ENCODE measurements at places on chromosomes 2 and 18.

DNA sequence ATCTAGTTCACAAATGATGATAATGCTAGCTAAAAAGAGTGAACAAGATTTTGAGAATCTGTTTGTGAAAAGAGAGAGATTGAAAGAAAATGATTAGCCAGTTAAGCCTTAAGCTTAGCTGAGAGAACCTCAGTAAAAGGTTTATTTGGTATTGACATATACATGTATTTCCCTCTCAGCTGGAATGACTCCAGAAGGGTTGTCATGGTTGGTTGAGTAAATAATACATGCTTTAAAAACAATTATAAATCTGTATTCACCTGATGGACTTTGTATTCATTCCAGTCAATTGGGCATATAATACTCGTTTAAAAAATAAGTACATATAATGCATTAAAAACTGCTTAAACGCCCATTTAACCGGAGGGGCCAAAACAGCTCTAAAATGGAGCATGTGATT, 181.4 kb downstream of the GRB14 start:
- DNase-seq: no peak

GRCh38 chr2:151289972-151290866, 751 bp upstream of the NMI start:
- no peak for DNase-seq

DNA sequence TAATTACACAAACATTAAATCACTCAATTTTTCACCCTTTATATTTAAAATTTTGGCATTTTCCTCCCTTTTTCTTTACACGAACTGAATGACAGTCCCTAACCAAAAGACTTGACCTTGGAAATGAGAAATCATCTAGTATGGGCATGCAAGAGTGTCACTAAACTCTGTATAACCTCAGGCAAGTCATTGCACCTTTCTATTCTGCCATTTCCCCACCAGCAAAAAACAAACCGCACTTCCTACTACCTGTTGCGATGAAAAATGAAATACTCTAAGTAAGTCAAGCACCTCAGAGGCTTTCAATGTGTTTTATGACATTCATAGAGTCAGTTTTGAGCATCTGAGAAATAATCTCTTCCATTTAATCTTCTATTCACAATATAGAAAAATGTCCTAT, 44.1 kb downstream of the ANKRD44 start:
- no peak for DNase-seq

DNA sequence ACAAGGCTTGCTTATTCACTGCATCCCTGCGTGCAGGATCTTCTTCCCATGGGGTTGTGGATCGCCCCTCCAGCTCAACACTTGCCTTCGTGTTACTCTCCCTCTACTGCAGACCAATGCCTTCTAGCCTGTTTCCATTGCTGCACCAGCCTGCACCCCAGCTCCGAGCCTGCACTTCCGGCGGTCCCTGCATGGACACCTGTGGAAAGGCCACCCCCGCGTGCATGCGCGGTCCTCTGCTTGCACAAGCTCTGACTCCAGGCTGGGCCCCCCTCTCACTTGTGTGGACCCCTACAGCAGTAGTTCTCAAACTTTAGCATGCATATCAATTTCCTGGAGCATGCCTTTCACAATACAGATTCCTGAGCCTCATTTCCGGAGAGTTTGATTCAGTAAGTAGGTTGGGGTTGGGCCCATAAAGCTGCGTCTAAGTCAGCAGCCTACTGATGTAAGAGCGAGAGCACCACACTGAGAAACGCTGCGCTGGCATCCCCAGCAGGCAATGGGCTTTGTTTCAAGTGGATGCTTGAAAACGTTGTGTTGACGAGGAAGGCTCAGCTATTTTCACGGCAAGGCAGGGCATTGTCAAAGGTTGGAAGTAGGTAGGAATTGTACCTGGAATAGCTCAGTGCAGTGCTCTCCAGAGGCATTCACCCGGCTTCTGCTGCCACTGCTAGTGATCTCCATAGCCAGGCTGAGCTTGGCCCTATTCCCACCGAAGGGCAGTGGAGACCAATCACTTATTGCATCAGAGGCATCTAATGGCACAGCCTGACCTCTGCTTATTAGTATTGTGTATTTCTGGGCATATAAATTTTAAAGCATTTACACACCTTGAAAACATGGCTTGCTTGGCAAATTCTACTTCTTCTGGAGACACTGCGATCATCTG, 32.6 kb downstream of the CREG2 start:
- DNase-seq: no peak

DNA sequence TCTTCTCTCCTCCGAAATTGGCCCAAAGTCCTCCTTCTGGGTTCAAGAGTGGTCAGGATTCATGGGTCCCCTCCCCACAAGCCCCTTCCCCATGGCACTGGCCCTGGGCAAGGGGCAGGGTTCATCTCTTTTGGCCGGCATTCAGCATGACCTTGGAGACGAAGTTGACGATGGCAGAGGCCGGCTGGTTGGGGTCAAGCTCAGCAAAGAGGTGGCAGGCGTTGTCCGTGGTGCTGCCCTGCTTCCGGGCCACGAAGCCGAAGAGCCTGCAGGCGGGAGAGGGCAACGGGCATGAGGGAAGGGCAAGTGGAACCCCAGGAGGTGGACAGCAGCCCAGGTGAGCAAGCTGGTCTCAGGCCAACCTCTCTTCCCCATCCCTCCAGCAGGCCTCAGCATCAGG, 198.5 kb downstream of the TNS1 start:
- no peak for DNase-seq

DNA sequence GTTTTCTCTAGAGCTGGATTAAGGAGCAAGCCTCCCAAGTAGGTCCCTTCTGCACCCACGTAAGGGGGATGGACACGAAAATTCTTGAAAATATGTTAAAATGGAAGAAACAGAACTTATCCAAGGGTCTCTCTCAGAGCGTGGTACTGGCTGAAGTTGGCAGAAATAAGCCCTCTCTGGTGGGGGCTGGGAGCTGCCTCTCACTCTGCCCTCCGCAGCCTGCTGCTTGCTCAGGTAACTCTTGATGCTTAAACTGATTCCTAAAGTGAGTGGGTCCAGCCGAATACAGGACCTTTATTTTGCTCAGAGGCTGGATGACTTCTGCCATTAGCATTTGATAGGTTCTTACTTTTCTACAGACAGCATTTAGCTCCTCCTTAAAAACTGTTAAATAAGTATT, 78.1 kb downstream of the SPHKAP start:
- DNase-seq: no peak

Data from DMS79 (cell line).